Femur (tissue), 1 donor: ENCODE measurements at places on chromosomes 1 and 21.

- no peak for DNase-seq
These were observed 35.6 kb downstream of the WLS start for GRCh38 chr1:68196676-68197075.

GRCh38 chr1:42679364-42679983 is 2.7 kb upstream of the YBX1 start:
- DNase-seq: no peak

DNA sequence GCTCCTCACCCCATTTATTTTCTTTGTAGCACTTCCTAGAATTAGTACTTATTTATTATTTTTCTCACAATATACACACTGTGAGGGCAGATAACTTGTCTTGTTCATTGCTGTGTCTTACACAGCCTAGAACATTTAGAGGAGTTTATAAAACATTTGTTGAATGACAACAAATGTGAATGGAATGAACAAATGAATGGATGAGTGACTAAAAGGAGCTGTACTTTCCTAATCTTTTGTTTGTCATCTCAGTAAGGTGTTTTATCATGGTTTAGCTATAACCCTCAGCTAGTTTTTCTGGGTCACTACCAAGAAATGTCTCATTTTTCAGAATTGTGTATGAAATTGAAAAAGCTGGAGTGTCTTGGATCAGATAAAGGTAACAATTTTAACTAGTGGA is 239.3 kb upstream of the KCNK2 start:
- no peak for DNase-seq

GRCh38 chr1:176605176-176605575 is 142.2 kb downstream of the PAPPA2 start:
- no peak for DNase-seq

DNA sequence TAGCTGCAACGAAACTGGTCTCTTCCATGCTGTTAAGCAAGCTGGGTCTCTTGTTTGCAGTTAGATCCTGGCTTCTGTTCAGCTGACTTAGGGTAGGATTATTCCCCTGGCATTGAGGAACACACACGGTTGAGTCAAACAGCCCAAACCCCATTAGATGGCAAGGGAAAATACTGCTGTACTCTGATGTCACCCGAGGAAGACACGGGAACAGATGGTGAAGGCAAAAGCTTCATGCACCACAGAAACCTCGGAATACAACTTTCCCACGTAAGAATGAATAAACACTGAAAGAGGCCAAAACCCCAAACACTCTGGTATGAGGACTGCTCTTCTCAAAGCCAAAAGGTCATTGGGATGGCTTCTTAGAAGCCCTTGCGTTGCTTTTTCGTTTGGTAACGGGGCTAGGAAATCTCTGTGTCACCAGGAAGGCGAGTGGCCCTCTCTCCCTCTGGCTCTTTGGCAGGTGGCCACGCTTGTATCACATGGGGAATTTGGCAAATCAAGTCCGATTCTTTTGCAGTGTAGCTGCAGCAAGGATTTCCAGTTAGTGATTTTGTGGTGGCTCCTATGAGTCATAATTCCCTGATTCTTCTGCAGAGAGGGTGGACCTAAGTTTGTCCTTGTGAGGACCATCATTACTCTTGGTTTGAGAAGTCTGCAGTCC is 16.7 kb upstream of the LYST start:
- peak; percentile 83 for DNase-seq
